ENCODE measurements at places on chromosomes 2 and 18. TPM values are rescaled to one million over a fixed set of nuclear protein-coding genes. Genes with fewer than 3 reads are reported as not detected.
A peak's percentile ranks its signal among the peaks of the same experiment; 100 is the strongest.

- H3K27me3 ChIP-seq: no peaks in the 10 kb centered on the region
- no peak overlapping the region for H3K27ac ChIP-seq
- H3K36me3 ChIP-seq: no peaks in the 10 kb centered on the region
- H3K4me3 ChIP-seq: no peak overlapping the region
- DNase-seq: peak; percentile 20
Measured at GRCh38 chr2:206799083-206799482, 33.7 kb downstream of the FASTKD2 start.

- H3K4me3 ChIP-seq: peak overlapping the region; percentile 38
- peak; percentile 52 for DNase-seq
- no peaks in the 10 kb centered on the region for H3K36me3 ChIP-seq
- H3K4me1 ChIP-seq: peaks cover 3% of the 10 kb centered on the region
Measured at GRCh38 chr18:62717169-62717924, 2.0 kb downstream of the PHLPP1 start.

GRCh38 chr2:37916512-37917082 lies 8.5 kb upstream of the RMDN2 start:
- peaks cover 11% of the 10 kb centered on the region for H3K4me1 ChIP-seq
- no peak overlapping the region for H3K4me3 ChIP-seq
- H3K36me3 ChIP-seq: no peaks in the 10 kb centered on the region
- H3K27ac ChIP-seq: no peak overlapping the region

COLEC11 gene
- polyA plus RNA-seq: 0.30 TPM

- no peak overlapping the region for H3K27ac ChIP-seq
- H3K36me3 ChIP-seq: no peaks in the 10 kb centered on the region
- H3K4me1 ChIP-seq: peaks cover 3% of the 10 kb centered on the region
- DNase-seq: no peak
- no peaks in the 10 kb centered on the region for H3K27me3 ChIP-seq
Measured at GRCh38 chr2:113974727-113975126, 84.8 kb downstream of the ACTR3 start.

DNA sequence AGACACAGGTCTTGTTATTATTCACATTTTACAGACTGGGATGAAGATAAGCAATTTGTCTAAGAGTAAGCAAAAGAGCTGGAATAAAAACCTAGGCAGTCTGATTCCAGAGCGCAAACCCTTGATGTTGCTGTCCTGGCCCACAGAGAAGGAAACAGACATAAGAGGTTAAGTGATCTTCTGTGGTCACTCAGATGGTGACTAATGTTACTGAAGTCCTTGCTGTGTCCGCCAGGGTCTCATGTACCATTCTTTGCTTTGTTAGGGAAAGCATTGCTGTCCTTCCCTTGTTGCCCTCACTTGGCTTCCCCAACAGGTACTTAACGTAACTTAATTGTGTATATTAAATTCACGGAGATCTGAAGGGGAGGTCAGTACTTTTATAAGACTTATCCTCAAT lies 14.9 kb upstream of the FAP start:
- H3K27me3 ChIP-seq: no peaks in the 10 kb centered on the region
- peaks cover 18% of the 10 kb centered on the region for H3K4me1 ChIP-seq
- H3K27ac ChIP-seq: no peak overlapping the region
- H3K36me3 ChIP-seq: no peaks in the 10 kb centered on the region
- DNase-seq: peak; percentile 75
